ENCODE measurements at places on chromosomes 1 and 21. TPM values are rescaled to one million over a fixed set of nuclear protein-coding genes. Genes with fewer than 3 reads are reported as not detected.

GRCh38 chr21:44089001-44089911 lies 17.9 kb upstream of the PWP2 start:
- no peak overlapping the region for H3K4me3 ChIP-seq
- no peaks in the 10 kb centered on the region for H3K27me3 ChIP-seq
- peaks cover 15% of the 10 kb centered on the region for H3K4me1 ChIP-seq
- DNase-seq = peak; percentile 84
- peak overlapping the region; percentile 78 for H3K27ac ChIP-seq

GRCh38 chr1:96525657-96526557 lies 195.7 kb upstream of the PTBP2 start:
- no peaks in the 10 kb centered on the region for H3K4me1 ChIP-seq
- no peaks in the 10 kb centered on the region for H3K27me3 ChIP-seq
- no peaks in the 10 kb centered on the region for H3K36me3 ChIP-seq

GRCh38 chr1:89927049-89927448 lies 67.9 kb upstream of the ZNF326 start:
- no peak overlapping the region for H3K27ac ChIP-seq
- no peaks in the 10 kb centered on the region for H3K36me3 ChIP-seq
- H3K4me3 ChIP-seq = no peak overlapping the region
- DNase-seq = no peak
- H3K4me1 ChIP-seq = no peaks in the 10 kb centered on the region

DNA sequence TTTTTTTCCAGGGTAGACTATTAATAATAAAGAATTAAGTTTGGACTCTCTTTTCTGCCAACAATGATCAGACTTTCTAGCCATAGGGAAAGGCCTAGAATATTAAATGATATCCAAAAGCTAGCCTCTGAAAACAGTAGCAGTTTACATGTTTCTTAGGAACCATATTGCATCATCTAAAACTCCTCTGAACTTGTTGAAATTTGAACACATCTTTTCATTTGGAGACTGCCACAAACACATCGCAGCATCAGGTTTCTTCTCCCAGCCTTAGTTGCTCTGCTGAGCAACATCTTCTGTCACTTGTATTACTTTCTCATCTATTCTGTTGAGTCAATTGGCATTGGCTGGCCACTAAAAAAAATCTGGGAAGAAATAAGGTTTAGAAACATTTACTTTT lies 63.2 kb upstream of the GNG4 start:
- no peak overlapping the region for H3K4me3 ChIP-seq
- DNase-seq = no peak
- no peaks in the 10 kb centered on the region for H3K27me3 ChIP-seq
- no peaks in the 10 kb centered on the region for H3K36me3 ChIP-seq

DNA sequence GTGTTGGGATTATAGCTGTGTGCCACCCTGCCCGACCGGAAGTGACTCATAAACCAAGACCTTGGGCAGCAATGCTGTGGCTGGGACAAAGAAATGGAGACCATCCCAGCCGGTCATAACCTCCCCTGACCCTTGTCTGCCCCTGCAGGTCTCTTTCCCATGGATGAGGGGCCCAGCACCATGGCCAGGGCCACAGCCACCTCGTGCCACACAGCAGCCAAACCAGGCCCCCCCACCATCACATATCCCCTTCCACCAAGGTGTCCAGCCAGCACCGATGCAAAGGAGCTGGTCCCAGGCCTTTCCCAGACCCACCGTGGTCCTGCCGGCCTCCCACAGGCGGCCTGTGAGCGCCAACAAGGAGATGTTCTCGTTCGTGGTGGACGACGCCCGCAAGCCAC lies 42.2 kb downstream of the FHAD1 start:
- no peaks in the 10 kb centered on the region for H3K4me1 ChIP-seq
- DNase-seq = no peak
- H3K27ac ChIP-seq = no peak overlapping the region
- no peaks in the 10 kb centered on the region for H3K36me3 ChIP-seq

- H3K4me3 ChIP-seq = no peak overlapping the region
- no peak for DNase-seq
- H3K27ac ChIP-seq = no peak overlapping the region
Observed at GRCh38 chr1:49060766-49061165, 284.1 kb upstream of the BEND5 start.

DNA sequence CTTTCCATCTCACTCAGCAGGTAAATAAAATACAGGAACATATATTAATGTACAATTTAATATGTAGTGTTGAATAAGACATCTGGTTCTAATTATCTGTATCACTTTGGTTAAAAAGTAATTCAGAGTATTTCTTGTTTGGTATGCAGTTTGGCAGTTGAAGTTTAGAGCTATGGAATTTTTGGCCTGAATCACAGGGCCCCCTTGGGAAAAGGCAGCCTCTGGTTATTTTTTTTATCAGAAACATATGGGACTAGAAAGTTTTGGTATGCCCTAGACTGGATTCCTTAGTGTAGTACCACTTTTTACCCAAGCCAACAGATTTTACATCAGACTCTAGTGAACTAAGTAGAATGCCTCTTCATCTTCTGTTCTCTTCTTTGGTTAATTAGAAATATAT lies 26.4 kb downstream of the CNST start:
- H3K36me3 ChIP-seq = no peaks in the 10 kb centered on the region
- no peak overlapping the region for H3K27ac ChIP-seq
- no peaks in the 10 kb centered on the region for H3K4me1 ChIP-seq
- H3K27me3 ChIP-seq = no peaks in the 10 kb centered on the region
- DNase-seq = no peak

DNA sequence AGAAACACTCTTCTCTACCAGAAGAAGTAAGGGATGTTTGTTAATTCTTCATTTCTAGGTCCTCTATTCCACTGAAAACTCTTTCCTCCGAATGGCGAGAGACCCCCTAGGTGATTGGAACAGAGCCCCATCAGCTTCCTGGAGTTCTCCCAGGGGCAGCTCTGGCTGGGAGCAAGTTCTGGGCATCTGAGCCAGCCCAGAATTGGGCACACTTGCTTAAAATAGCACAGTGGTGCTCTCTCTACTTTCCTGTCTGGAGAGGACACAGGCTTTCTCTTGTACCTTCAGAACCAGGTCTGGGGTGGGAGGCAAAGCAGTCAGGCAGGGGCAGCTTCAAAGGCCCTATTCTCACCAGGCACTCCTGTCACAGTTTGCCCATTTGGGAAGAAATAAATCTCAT lies 83.2 kb upstream of the CNTN2 start:
- no peaks in the 10 kb centered on the region for H3K27me3 ChIP-seq
- H3K36me3 ChIP-seq = no peaks in the 10 kb centered on the region
- no peaks in the 10 kb centered on the region for H3K4me1 ChIP-seq
- no peak overlapping the region for H3K27ac ChIP-seq
- DNase-seq = no peak

GRCh38 chr21:27532076-27532475 lies 565.2 kb upstream of the ADAMTS5 start:
- no peaks in the 10 kb centered on the region for H3K27me3 ChIP-seq
- no peaks in the 10 kb centered on the region for H3K36me3 ChIP-seq
- no peak overlapping the region for H3K4me3 ChIP-seq
- no peaks in the 10 kb centered on the region for H3K4me1 ChIP-seq

DNA sequence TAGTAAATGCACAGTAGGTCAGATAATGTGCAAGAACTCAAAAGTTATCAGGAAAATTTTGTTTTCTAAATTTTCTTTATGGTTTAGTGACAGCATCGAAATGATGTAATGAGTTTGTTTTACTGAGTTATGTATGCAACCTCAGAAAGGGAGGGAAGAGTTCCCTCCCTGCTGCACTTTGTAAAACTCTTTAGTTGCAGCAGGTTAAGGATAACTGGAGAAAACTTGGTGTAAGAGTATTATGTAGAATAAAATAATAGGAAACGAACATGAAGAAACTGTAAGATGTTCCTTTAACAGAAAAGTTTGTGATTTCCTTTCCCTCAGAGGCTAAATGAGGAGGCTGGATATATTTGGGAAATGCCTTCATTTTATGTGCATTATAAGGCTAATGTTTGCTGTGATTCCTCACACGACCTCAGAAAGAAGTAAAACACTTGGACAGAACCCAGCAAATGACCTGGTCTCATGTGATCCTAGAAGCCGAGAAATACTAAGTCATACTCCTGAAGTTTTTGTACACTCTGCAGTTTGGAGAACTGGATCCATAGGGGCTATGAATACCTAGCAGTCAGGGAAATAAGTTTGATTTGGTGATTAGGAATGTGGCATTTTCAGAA lies 35.4 kb downstream of the ADGRL2 start:
- no peaks in the 10 kb centered on the region for H3K27me3 ChIP-seq
- no peaks in the 10 kb centered on the region for H3K4me1 ChIP-seq
- no peak for DNase-seq
- H3K36me3 ChIP-seq = no peaks in the 10 kb centered on the region
- no peak overlapping the region for H3K4me3 ChIP-seq

DNA sequence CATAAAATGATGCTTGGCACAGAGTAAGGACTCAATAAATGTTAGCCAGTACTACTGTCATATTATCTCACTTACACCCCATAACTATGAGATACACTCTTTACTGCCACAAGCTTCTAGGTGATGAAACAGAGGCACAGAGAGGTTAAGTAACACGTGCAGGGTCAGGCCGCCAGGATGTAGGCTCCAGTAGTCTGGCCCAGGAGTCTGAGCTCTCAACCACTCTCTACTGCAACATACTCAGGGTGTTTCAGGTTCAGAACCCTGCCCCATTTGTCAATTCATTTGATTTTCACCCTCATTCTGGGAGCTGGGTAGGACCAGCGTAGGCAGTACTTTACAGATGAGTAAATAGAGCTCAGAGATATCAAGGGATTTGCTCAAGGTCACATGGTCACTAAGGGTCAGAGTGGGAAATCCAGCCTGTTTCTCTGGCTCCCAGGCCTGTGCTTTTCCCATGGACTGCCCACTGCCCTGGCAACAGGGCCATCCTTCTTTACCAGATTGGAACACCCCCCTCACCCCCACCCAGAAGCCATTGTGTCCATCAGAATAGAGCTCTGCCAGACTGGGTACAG lies 21.2 kb downstream of the IQGAP3 start:
- no peaks in the 10 kb centered on the region for H3K36me3 ChIP-seq
- no peaks in the 10 kb centered on the region for H3K27me3 ChIP-seq
- no peak overlapping the region for H3K27ac ChIP-seq
- H3K4me1 ChIP-seq = no peaks in the 10 kb centered on the region

DNA sequence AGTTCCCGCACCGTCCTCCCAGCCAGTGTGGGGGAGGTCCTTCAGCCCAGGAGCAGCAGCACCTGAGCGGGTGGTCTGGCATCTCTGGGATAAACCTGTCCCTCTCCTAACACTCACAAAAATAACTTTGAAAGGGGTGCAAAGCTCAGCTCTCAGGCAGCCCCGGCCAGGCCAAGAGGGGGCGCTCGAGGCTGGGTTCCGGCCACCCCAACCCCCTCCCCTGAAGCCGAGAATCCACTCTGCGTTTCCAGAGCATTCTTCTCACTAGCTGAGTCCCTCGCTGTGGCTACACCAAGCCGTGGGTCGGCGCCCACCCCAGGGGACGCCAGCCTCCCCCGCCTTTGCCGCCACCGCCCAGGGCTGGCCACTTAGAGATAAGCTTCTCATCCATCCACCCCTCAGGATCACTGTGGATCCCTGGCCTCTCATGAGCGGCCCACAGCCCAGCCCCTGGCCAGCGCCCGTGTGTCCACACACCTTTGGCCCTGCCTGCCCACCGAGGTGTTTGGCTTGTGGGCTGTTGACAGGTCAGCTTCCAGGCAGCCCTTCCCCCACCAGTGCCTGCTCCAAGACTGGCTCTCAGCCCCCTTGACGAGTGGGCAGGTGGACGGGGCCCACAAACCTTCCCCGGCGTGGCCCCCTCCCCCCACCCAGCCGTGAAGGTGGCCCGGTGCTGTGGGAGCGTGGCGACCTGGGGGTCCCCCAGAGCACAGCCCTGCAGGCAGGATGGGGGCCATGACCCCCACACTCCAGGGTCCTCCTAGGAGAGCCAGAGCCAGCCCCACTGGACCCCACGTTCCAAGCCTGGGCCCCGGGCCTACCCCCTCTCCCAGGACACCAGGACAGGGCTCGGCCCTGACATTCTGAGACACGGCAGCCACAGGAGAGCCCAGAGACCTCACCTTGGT lies 1.9 kb downstream of the FTCD start:
- peak; percentile 66 for DNase-seq
- no peaks in the 10 kb centered on the region for H3K36me3 ChIP-seq

DNA sequence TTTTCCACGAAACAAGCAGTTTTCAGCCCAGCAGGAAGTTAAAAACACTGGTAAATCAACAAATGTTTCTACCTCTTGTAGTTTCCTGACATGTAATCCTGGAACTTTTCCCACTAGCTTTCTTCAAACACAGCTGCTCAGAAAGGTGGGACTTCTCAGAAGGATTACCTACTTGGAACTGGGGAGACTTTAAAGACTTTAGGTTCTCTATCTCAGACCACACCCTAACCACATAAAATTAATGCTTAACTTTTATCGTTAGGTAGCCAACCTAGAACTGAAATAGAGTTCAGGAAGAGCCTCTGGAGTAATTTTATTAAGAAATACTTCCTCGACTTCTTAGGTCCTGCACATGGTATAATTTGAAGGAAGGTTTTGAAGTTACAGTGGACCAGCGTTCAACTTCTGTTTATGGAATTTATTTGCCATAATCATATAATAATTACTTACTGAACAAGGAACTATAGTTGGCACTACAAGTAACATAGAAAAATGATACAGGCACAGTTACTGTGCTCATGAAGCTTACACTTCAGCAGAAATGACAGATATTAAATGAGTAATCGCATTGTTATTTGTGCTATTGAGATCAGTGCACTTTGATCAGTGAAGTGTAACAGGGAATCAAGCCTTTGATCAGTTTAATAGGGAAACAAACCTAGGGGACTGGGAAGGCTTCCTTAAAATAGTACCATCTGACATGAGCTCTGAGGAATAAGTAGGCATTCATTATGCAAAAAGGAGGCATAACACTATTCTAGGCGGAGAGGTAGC lies at the start of gene BCL2L15:
BCL2L15 (minus strand) TSS at position 180 of the 774 bp plus-strand sequence. CDS start 206 bp downstream, outside the sequence.
- no peaks in the 10 kb centered on the region for H3K27me3 ChIP-seq
- H3K4me1 ChIP-seq = no peaks in the 10 kb centered on the region
- no peak for DNase-seq

DNA sequence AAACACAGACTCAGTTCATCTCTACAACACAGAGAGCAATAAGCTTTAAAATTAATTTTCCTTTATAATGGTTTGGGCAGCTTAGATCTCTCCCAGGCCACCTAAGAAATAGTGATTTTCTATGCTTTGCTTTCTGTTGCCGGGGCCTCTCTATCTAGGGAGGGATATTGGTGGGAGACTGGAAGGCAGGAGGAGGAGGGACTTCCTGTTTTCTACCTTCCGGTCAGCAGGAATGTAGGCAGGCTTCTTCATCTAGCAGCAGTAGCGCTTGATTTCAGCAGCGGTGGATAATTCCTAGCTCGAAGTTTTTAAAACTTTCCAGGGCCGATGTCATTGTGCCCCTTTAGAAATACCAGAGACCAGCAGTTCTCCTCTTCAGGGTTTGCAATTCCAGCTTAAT lies 5.1 kb upstream of the DESI2 start:
- H3K4me1 ChIP-seq = no peaks in the 10 kb centered on the region
- H3K27ac ChIP-seq = no peak overlapping the region
- H3K36me3 ChIP-seq = no peaks in the 10 kb centered on the region
- H3K4me3 ChIP-seq = no peak overlapping the region
- DNase-seq = no peak
- H3K27me3 ChIP-seq = no peaks in the 10 kb centered on the region

Gene AADACL3
- total RNA-seq = not detected

Gene NR5A2
- total RNA-seq = 179 TPM

Gene SPRR4
- not detected for total RNA-seq

Gene CFAP141
- not detected for total RNA-seq

Gene AK5
- total RNA-seq = not detected

Gene LCE6A
- total RNA-seq = not detected
